ENCODE measurements at places on chromosomes 5 and 9.
A peak's percentile ranks its signal among the peaks of the same experiment; 100 is the strongest.

GRCh38 chr5:153700940-153701339 is 210.5 kb downstream of the GRIA1 start:
- DNase-seq: no peak

- DNase-seq: peak; percentile 97
Observed at GRCh38 chr5:127088251-127088650, 14.9 kb upstream of the C5orf63 start.

DNA sequence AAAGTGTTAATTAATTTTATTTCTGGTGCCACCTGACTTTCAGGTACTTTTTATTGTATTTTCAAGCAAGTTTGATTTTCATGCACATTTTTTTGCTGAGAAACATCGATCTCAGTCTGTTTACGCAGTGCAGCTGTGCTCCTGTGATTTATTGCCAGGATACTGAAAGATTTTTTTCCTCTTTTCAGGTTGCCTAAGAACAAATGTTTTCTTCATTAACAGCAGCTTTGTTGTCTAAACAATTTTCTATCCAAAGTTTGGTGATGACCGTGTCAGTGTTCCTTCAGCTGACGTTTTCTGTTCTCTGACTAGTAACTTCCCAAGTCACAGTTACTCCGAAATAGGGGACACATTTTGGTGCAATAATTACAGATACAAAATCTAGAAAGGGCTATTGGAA is 78.1 kb downstream of the VCAN start:
- DNase-seq: no peak

- no peak for DNase-seq
Observed at GRCh38 chr9:88889386-88889785, 101.9 kb upstream of the S1PR3 start.

DNA sequence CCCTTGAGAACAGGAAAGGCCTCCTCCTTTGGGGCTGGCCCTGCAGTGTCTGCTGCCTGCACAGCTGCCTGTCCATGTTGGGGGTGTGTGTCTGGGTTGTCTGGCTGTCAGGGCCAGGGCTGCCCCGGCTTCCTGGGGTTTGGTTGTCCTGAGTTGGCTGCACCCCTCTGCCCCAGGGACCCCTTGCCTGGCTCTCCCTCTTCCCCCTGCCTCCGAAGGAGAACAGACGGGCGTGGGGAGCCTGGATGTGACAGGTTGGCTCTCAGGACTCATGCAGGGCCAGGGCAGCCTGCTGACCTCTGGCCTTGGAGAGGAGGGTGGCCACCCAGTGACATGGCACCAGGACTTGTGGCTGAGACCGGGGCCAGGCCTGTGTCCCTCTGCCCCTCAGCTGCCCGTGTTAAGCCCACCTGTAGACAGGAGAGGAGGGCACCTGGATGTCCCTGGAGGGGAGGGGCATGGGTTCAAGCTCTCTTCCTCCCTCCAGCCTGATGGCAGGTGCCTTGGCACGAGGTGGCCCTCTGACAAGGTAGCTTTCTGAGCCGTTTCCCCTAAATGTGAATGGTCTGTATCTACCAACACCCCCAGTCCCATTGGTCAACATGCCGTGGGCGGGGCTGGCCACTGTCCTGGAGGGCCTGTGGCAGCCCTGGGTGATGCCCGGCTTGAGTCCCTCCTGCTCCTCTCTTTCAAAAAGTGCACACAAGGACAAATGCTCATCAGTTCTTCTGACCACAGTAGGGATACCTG is 34.9 kb downstream of the WNK2 start:
- DNase-seq: no peak

DNA sequence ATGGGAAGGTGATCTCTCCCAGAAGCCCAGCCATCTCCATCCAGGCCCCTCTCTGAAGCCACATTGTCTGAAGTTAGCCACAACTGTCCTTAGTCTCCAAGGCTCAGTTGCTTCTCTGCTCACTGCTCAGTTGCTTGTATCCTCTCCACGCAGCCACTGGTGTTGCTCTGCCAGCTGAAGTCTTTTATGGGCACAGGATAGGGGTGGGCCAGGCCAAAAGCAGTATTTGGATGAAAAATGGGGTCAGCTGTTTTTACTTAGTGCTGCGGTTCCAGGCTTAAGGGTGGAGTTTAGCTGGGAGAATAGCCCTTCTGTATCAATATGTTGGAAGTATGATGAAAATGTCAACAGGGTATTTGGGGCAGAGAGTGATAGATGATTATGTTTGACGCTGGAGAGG is 168.8 kb upstream of the PPP1R2B start:
- no peak for DNase-seq

DNA sequence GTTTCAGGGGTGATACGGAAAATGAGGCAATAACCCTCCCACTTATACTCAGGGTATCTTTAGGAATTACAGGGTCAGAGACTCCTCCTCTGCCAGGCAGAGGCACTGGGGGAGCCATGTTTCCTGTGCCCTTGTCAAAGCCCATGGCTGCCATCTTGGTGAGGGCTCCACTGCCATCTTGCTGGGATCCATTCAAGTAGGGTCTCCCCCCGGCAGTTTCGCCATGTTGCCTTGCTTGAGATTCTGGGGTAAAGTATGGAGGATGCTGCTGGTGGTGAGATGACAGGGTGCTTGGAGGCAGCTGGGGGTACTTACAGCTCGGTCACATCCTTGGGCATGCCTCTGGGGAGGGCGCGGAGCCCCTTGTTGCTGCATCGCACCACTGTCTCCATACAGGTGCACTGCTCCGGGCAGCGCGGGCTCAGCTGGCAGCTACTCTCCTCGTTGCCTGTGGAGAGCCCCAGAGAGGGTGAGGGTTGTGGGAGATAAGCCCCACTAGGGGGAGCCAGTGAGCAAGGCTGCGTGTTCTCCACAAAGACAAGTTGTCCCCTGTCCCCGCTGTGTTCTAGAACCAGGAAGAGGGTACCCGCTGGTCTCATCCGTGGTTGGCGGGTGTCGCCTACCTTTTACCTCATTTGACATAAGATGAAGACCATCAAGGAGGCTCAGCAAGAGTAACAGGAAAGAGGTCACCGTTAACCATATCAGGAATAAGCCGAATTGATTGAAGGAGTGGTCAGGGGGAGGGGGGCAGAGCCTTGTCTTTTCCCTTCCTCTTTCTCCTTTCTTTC is 169.0 kb upstream of the PANK3 start:
- DNase-seq: no peak

DNA sequence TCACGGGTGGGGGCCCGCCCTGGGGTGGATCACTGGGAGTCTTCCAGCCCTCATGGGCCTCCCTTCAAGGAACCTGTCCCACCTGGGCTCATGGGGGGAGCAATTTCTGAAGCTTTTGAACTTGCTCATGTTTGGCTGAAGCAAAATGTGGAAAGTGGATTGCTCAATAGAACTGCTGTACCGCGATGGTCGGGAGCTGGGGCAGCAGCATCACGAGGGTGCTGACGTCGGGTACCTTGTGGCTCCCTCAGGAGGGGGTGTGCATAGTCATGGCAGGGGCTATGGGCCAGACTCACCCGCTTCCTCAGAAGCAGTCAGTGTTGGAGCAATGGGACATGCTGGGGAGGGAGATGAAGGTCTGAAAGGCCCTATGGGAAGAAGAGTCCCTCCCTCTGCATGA is 57.9 kb downstream of the PRRT1B start:
- DNase-seq: no peak

GRCh38 chr9:96148634-96149532 is 153.1 kb downstream of the HSD17B3 start:
- DNase-seq: no peak

- no peak for DNase-seq
Observed at GRCh38 chr5:1550287-1551076, 26.7 kb upstream of the LPCAT1 start.

GRCh38 chr5:142769251-142769792 is 855 bp upstream of the ARHGAP26 start:
- no peak for DNase-seq

DNA sequence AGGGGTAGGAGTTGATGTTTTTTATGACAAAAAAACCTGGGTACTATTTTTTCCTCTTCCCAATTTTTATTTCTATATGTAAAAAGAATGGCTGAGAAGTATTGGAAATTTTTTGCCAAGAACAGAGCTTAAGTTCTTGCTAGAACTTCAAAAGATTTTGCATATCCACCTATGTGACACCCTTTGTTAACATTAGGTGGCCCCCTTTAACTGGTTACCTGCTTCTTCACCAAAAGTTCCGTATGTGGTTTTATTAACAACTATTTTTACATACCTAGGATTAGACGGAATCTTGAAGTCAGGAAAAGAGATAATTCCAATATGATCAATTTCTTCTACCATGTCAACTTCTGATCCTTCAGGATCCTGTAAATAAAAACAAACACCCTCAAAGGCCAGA is 15.5 kb downstream of the C5 start:
- DNase-seq: no peak

GRCh38 chr5:8289779-8290178 is 420.8 kb downstream of the MTRR start:
- DNase-seq: no peak

DNA sequence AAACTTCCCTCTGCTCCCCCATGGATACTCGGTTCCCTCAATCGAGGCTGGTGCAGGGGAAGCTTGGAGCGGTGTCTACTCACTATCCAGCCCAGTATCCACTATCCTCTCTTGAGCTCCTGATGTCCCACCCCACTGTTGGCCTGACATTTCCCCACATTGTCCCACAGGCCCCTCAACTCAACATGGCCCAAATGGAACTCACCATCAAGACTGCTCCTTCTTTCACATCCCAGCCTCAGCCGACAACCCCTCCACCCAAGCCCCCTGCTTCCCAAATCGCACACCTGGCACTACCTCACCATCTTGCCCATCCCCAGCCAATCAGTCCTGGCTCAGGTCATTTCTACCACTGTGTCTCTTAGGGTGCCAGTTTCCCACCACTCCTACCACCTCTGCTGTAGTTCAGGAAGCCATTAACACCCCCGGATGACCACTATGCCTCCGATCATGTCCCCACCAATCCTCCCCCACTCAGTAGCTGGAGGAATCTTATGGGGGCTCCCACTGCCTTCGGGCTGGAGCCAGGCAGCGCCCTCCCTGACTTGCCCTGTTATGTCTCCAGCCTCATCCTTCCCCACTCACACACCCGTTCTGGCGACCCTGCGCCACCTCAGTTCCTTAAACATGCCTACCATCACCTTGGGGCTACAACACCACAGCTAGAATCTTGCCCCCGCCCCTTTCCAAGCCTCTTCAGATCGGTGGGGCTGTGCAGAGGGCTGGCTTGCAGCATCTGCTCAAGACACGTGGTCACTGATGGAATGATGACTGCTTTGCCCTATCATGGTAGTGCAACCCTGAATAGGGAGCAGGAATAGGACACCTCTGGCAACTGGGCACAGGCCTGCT is 273.6 kb downstream of the FSTL4 start:
- no peak for DNase-seq

- DNase-seq: peak; percentile 19
Observed at GRCh38 chr9:69535911-69536310, 136.3 kb downstream of the APBA1 start.
